Fibroblast of lung (primary cell): ENCODE measurements at places on chromosomes 6 and 20.

DNA sequence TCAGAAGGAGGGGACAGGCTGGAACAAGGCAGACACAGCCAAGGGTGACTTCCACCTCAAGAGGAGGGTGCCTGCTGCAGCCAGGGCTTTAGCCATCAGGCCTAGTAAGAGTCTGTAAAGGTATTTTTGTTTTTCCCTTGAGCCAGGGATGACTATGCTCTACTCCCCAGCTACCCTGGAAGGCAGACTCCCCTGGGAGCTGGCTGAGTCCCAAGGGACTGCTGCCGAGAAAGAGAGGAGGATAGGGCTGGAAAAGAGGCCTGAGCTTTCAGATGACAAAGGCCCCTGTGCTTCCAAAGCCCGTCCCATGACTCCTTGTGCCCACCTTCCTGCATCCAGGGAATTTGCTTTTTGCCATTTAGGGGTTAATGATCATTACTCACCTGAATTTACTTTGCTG, 14.0 kb upstream of the GSTA4 start:
- no peak for DNase-seq

GRCh38 chr6:70107852-70108629, 194.8 kb downstream of the COL9A1 start:
- DNase-seq: peak; percentile 66

- peak; percentile 82 for DNase-seq
Observed at GRCh38 chr6:113414511-113414910, 442.6 kb upstream of the MARCKS start.

DNA sequence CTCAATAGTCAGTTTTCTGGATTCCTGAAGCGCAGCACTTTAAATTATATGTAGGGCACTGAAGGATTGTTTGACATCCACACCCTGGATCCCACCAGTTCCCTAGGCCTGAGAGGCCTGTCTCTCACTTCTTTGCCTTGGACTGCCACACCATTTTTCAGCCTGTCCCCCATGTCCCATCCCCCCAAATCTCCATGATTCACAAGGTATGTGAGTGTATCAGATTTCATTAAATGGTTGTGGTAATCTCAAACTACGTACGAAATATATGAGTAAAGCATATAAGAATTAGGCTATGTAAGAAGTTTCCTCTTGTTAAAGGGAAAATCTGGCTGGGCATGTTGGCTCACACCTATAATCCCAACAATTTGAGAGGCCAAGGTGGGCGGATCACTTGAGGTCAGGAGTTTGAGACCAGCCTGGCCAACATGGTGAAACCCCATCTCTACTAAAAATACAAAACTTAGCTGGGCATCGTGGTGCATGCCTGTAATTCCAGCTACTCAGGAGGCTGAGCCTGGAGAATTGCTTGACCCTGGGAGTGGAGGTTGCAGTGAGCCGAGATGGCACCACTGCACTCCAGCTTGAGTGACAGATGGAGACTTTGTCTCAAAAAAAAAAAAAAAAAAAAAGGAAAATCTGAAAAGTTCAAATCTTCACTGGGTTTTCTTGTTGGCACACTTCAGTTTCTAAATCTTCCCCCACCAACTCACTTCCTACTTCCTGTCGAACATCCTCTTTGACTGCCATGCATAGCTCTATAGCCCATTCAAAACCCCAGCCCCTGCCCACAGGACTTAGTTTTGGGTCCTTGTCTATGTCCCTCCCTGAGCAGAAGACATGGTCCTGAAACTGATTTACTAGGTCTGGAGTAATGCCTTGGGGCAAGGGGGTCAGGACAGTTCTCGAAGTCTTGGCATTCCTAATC, 97.3 kb upstream of the SHLD1 start:
- peak; percentile 89 for DNase-seq

GRCh38 chr6:130326496-130326895, 39.3 kb upstream of the TMEM200A start:
- DNase-seq: peak; percentile 62

- DNase-seq: no peak
Observed at GRCh38 chr6:31466466-31466865, 31.5 kb upstream of the MICB start.

DNA sequence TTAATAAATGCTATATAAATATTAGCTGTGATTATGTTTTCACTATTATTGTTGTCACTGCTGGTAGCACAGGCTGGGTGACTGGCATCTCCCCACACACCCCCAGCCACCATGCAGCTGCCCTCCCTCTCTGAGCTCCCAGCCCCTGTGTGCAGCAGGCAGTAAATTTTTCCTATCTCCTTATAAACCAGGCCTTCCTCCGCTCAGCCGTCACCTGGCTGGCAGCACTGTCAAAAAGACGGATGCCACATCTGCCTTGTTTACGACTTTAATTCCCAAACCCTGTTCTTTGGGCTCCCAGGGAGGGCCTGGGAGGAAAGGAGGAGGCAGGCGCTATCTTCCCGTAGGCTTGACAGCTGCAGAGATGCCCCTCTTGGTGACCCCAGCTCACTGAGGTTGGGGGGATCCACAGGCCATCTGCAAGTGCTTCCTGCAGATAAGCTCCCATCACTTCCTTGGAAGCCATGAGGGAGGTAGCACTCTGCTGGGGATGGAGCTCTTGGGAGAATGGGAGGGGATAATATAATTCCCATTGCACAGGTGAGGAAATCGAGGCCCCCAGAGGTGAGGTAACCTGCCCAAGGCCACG, 94.5 kb downstream of the GRM4 start:
- no peak for DNase-seq

GRCh38 chr6:90493332-90493731, 93.5 kb downstream of the MAP3K7 start:
- DNase-seq: peak; percentile 18

DNA sequence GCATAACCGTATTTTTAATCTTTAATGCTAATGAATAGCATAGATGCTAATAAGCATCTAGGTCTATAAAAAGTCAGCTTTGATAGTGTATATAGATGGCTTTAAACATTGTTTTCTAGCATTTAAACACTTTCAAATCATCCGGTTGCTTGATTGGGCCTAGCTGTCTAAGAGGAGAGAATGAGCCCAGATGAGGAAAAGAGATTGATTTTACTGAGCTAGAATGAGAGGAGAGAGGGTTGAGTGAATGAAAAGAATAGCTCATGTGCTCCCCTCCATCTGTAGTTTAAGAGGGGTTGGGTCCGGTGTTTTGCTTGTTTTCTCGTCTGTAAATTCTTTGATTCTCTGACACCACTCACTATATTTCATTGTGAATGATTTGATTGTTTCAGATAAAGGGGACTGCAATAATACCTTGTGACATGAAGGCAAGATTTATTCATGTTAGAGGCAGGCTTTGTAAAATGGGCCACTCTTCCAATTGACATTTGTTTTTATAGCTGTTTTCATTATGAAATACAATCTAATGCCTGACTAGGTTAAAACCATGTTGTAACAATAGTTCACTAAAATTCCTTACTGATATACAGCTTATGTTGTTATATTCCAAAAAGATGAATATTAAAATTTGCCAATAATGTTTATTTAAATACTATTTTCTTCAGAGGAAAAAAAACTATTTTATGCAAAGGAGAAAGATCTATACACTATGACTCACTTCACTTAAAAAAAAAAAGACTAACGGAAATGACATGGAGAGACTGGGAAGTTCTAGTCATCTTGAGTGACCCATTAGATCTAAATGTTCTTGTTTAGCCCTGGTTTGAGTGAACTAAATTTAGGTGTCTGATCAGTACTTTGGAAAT, 3.2 kb downstream of the PTPN1 start:
- peak; percentile 70 for DNase-seq

- DNase-seq: no peak
Observed at GRCh38 chr6:14673201-14673600, 555.6 kb downstream of the CD83 start.

DNA sequence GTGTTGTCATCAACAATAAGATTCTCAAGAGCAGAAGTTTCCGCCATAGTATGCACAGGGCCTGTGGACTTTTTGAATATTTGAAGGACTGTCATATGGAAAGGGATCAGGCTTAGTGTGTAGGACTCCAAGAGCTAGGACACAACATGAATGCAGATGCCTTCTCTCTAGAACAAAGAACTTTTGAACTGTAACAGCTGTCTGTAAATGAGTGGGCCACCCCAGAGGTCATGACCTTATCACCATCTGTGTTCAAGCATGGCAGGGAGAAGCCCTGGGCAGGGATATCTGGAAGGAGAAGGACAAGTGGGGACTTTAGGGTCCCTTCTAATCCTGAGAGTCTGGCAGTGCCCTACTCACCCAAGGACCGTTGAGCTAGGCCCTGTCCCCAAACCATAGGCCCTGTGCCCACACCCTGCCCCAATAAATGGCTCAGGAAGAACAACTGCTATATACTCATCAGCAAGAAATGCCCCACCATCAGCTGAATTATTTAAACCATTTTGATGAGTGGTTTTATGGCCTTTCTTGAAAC, 70.6 kb downstream of the MTHFD1L start:
- no peak for DNase-seq

GRCh38 chr20:59291740-59292383, 8.5 kb upstream of the EDN3 start:
- DNase-seq: no peak

- no peak for DNase-seq
Observed at GRCh38 chr6:41255110-41255509, 27.0 kb downstream of the TREML4 start.

- DNase-seq: no peak
Observed at GRCh38 chr20:45306431-45306982, at the start of gene RBPJL. RBPJL (plus strand) TSS chr20:45306840; CDS start chr20:45306923, 83 bp downstream.

- no peak for DNase-seq
Observed at GRCh38 chr6:21429291-21429690, 164.3 kb upstream of the SOX4 start.

- no peak for DNase-seq
Observed at GRCh38 chr6:3454273-3455010, 2.4 kb downstream of the SLC22A23 start.

GRCh38 chr6:125262016-125263013, 39.5 kb downstream of the HDDC2 start:
- peak; percentile 34 for DNase-seq
